COR-L47 (cell line): ENCODE measurements at places on chromosomes 11 and 22.

DNA sequence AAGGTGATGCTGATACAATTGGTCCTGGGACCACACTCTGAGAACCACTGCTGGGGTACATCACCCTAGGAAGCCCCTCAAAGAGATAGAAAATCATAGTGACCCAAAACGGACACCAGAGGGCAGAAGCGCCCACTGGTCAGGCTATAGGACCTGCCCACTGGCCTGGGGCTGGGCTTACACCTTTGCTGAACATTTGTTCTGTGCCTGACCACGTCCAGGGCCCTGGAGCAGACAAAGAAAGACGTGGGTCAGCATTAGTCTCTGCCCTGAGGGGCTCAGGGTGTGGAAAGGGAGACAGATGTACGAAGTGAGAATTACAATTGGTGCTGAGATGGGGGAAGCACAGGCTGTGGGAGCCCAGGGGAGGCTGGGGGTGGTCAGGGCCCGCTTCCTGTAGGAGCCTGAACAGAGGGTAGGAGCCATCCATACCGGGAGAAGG is 14.4 kb upstream of the SERPINH1 start:
- DNase-seq, result peak; percentile 58

DNA sequence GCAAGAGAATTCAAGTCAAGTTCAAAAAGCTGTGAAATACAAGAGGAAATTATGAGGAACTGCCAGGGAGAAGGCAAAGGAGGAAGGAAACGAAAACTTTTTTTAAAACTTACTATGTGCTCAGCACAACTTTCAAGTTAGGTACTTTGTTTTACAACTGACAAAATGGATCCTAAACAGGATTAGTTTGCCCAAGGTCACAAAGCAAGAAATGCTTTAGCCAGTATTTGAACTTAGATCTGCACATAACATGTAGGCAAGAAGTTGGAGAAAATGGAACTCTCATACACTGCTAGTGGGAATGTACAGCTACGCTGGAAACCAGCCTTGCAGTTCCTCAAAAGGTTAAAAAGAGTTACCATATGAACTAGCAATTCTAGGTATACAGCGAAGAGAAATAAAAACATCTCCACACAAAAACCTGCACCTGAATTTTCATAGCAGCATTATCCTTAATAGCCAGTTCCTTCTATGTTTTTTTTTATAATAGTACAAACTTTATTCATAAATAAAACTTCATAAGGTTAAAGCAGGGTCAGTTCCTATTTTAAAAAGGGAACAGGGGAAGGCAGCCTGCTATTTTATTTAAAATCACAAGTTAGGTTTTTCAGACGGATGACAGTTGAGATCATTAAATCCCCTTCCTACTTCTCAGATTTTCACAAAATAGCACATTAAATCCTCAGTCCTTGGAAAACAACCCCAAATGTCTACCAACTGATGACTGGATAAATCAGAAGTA is 19.2 kb downstream of the DDX6 start:
- DNase-seq, result no peak

- peak; percentile 25 for DNase-seq
These were observed 580 bp downstream of the ILK start for GRCh38 chr11:6604081-6604626.

DNA sequence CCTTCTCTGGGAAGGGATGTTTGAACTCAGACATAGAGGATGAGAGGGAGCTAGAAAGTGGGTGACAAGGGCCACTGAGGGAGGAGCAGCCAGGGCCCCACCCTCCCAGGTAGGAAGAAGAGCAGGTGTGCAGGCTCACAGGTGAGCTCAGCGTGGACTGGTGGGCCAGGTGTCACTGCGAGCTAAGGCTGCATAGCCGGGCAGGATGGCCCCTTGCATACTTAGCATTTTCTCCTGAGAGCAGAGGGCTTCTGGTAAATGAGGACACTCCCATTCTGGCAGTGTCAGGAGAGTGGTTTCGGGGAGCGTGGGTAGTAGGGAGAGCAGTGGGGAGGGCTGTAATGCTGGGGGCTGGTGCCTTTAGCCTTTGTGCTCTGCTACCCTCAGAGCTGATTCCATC is 843.4 kb downstream of the TBC1D22A start:
- no peak for DNase-seq

- DNase-seq, result peak; percentile 87
These were observed 733.5 kb downstream of the BRD1 start for GRCh38 chr22:49094151-49094550.

- DNase-seq, result no peak
These were observed 822 bp downstream of the RBX1 start for GRCh38 chr22:40951795-40952605.

GRCh38 chr11:115155320-115155719 is 348.9 kb downstream of the CADM1 start:
- DNase-seq, result no peak
